ENCODE measurements at places on chromosomes 4 and X.

- DNase-seq = no peak
Observed at GRCh38 chrX:103378990-103379389, 2.7 kb downstream of the BEX3 start.

- peak; percentile 5 for DNase-seq
Observed at GRCh38 chrX:39935411-39936064, 162.2 kb downstream of the BCOR start.

GRCh38 chrX:104166735-104167436 lies 633 bp downstream of the FAM199X start:
- no peak for DNase-seq

DNA sequence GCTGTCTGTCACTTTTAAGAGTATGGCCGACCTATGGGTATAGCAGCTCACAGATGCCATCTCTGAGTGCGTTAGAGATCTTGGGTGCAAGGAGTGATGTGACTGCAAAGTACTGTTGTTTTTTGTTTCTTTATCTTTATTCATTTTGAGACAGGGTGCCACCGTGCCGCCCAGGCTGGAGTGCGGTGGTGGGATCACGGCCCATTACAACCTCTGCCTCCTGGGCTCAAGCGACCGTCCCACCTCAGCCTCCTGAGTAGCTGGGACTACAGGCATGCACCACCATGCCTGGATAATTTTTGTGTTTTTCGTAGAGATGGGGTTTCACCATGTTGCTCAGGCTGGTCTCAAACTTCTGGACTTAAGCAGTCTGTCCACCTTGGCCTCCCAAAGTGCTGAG lies 71.4 kb downstream of the CCKAR start:
- no peak for DNase-seq

GRCh38 chr4:106979476-106979875 lies 56.6 kb downstream of the DKK2 start:
- DNase-seq = no peak

- DNase-seq = peak; percentile 36
Observed at GRCh38 chr4:83639849-83640493, 104.1 kb downstream of the GPAT3 start.

DNA sequence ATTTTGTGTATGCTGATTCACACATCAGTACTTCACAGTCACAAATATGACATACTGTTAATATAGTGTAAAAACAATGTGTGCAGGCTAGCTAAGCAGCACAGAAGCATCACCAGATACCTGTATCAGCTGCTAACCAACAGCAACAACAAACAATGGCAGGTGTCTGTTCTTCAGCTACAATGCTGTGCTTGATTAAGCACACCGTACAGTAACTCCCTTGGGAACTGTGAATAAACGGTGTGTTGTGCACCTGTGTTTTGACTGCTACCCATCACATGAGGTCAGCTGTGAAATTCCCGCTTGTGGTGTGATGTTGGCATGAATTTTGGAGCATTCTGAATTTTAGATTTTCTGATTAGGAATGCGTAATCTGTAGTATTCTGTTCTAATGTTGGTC lies 379.7 kb upstream of the FAT1 start:
- no peak for DNase-seq

- DNase-seq = no peak
Observed at GRCh38 chr4:94640151-94640550, 117.6 kb upstream of the BMPR1B start.

DNA sequence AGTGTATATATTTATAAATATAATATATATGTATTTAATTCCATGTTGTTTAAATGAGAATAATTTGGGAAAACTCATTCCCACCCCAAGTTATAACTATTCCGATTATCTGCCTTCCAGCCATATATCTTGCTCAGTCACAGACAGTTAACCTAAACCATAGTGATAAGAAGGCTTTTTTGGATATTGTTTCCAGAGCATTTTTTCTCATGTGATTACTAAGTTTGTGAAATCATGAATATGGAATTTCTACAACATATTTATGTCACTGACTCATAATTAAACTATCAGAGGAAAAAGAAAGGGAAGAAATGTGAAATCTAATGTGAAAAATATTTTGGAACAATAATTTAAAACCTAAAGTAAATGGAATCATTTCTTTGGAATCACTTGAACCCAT lies 1163.5 kb upstream of the PABPC4L start:
- no peak for DNase-seq

Data from brain pericyte (primary cell).